Kidney (tissue), 22 donors: ENCODE measurements at places on chromosomes 3 and 15.
A peak's percentile ranks its signal among the peaks of the same experiment; 100 is the strongest.

GRCh38 chr3:63438826-63439371, 160.8 kb downstream of the SYNPR start:
- DNase-seq, result no peak

DNA sequence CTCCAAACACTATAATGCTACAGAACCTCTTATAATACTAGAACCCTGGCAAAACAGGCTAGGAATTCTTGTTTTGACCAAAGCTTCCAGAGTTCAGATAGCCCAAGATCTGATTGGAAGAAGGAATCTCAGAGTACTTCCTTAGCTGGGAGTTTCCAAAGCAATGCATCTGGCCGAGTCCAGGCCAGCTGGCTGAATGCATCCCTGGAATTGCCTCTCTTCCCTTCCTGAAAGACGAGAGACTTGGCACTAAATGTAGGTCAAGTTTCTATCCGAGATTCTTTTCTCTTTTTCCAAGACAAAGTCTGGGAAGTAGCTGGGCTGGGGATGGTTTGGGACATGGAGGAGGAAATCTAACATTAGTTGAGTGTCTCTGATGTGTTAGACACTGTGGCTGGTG, 68.7 kb upstream of the ADPGK start:
- DNase-seq, result no peak

DNA sequence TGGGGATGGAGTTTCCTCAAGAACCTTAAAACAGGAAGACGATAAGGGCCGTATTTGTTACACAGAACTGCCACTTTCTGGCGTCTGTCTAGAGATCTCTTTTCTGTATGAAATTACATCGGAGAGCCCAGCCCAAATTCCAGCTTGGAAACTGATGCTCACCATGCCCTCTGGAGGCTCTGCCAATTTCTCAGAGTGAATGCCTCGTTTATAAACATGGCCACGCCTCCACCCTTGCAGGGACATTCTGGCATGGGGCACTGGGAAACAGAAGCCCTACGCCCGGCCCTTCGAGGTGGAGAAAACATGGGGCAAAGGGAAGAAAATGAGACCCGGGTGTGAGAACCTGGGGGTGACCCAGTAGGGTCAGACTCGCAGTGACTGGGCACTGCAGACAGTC, 53.4 kb upstream of the SEC13 start:
- no peak for DNase-seq

DNA sequence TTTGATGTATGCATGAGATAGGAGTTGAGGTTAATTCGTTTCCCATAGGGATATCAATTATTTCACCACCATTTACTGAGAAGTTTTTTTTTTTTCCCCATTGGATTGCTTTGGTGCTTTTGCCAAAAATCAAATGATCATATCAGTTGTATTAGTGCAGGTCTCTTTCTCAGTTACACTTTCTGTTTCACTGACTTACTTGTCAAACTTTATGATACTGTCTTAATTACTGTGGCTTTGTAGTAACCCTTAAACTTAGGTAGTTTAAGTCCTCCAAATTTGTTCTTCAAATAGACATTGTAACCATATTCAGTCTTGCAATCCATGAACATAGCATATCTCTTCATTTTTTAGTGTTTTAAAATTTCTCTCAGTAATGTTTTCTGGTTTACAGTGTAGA, 259.9 kb upstream of the SLCO3A1 start:
- DNase-seq, result no peak

DNA sequence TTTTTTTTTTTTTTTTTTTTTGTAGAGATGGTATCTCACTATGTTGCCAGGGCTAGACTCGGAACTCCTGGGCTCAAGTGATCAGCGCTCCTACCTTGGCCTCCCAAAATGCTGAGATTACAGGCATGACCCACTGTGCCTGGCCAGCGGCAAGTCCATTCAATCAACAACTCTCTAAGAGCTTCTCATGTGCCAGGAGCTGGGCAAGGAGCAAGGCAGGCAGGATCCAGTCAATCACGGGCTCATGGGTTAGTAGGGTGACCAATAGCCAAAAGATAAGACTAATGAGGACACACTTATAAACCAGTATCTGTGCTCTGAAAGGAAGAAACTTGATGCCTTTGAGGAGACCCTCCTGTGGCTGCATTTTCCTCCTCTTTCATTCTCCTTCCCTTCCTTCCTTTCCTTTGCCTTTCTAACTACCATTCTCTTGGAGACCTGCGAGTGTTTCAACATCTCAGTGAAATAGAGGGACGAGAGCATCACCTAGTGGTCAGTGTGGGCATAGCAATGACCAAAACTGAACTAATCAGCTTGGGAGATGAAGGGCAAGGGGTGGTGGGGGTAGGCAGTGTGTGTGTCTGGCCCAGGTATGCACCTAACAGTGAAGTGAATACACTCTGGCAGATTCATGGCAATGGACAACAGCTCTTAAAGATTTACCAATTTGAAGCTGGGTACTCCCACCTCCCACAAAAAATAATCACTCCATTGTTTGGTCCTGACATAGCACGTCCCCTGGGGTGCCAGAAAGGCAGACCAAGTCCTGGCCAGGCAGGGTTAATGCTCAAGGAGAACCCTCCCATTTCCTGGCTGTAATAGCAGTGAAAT, 6.3 kb downstream of the RPP25 start:
- peak; percentile 85 for DNase-seq

- no peak for DNase-seq
These were observed 244.0 kb downstream of the THSD4 start for GRCh38 chr15:71359246-71359645.
